ENCODE measurements at places on chromosomes 4 and X. TPM values are rescaled to one million over a fixed set of nuclear protein-coding genes. Genes with fewer than 3 reads are reported as not detected.

The PTTG2 gene
- 1.5 TPM for total RNA-seq

The XPNPEP2 gene
- total RNA-seq = 0.32 TPM

The NLRP2B gene
- not detected for total RNA-seq

The STAP1 gene
- total RNA-seq = 3.6 TPM

The CDX4 gene
- not detected for total RNA-seq

The MMRN1 gene
- total RNA-seq = 0.52 TPM

The CXCL8 gene
- total RNA-seq = 3.8 TPM

GRCh38 chrX:129737916-129738315 lies 863 bp upstream of the XPNPEP2 start:
- no peak for DNase-seq

- DNase-seq = no peak
Measured at GRCh38 chr4:165810726-165811125, 62.3 kb upstream of the TLL1 start.

GRCh38 chr4:155885666-155886065 lies 17.8 kb upstream of the TDO2 start:
- DNase-seq = no peak

DNA sequence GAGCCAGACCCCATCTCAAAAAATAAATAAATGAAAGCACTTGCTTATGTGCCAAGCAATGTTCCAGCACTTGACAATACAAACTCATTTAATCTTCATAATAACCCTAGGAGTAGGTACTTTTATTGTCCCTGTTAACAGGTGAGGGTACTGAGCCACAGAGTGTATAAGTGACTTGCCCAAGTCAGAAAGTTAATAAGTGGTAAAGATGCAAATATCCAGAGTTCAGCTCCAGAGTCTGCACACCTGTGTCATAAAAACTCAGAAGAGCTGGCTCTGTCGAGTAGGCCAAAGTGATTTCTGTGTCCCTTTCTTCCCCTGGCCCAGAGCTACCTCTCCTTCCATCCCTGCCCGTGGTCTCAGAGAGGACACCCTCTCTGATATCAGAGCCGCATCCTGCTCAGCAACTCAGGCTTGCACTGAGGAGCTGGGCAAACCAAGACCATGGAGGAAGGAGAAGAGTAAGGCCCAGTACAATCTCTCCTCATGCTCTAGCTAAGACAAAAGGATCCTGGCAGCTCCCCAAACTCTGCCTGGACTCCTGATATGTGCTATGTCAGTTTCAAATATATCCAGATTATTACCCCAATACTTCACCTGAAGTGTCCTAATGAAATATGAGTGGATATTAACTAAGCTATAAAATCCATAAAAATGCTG lies 136.3 kb downstream of the HS6ST2 start:
- no peak for DNase-seq

- DNase-seq = no peak
Measured at GRCh38 chr4:21835712-21836111, 112.9 kb downstream of the KCNIP4 start.

DNA sequence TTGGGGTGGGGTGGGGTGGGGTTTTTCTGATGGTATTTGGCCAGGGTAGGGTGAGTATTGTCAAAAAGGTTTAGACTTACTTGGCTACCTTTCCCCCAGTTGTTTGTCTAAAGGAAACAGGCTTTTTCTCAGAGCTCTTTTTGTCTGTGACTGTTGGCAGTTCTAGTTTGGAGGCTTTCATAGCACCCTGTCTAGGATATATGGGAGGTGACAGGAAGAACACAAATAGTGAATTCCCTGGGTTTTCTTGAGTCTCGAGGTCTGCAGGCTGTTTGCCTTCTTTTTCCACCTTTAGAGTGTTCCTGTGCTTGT lies 13.5 kb downstream of the RPS6KA3 start:
- DNase-seq = no peak

DNA sequence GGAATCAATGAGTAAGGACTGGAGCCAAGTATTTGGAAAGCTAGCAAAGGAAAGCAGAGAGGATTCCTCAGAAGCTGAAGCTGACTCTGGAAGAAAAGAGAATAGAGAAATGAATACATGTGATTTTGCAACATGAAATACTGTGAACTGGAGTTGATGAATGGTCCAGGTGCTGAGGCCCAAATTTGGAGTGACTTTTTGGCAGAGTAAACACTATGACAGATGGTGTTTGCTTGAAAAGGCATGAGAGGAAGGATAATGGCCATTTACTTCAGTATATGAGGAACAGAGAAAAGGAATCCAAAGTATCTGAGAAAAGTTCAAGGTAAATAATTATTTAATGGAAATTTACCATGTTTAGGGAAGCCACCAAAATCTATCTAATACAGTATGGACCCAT lies 236.7 kb downstream of the SLITRK2 start:
- DNase-seq = no peak

GRCh38 chr4:158934996-158935669 lies 166.3 kb downstream of the FNIP2 start:
- DNase-seq = no peak

GRCh38 chr4:54664400-54664799 lies 6.6 kb downstream of the KIT start:
- DNase-seq = no peak

DNA sequence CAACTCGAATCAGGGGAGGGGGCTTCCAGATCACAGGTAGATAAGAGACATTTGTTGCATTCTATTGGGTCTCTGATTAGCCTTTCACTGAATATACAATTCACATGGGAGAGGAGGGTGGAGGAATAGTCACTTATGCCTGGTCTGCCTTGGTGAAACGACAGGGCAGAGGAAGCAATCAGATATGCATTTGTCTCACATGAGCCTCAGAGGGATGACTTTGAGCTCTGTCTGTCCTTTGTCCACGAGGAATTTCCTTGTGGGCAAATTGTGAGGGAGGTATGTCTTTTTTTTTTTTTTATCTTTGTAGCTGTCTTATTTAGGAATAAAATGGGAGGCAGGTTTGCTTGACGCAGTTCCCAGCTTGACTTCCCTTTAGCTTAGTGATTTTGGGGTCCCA lies 28.5 kb upstream of the TMSB4X start:
- DNase-seq = no peak

DNA sequence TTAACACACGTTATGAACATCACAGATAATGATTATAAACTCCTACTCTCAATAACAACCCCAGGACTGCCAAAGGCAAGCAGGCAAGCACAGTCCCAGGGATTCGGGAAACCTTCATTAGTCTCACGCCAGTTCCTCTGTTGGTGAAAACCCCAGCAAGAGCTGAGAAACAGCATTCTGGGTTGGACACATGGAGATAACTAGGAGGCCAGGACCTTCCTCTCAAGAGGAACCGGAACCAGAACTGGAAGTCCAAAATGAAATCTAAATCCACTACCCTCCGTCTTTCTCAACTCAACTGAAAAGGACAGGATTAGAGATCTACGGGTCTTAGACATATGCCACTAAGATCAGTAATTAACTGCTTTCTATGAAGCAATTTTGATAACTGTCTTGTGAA lies 3.8 kb downstream of the VEGFC start:
- DNase-seq = no peak

DNA sequence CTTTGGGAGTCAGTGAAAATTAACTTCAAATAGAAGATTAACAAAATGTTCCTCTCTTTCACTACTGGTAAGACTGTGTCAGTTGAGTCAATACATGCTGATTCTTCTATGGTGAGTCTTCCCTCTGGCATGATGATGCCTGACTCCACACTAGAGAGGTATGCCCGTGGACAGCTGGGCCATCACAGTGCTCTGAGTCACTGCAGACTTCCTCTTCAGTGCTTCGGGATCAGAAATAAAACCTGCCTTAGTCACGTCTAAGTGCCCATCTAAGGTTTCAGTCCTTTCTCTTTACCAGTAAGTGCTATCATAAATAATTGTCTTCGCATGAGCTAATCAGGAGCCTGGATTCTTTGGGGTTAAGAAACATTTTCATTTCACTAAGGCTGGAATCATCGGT lies 1.6 kb upstream of the ASB5 start:
- no peak for DNase-seq

DNA sequence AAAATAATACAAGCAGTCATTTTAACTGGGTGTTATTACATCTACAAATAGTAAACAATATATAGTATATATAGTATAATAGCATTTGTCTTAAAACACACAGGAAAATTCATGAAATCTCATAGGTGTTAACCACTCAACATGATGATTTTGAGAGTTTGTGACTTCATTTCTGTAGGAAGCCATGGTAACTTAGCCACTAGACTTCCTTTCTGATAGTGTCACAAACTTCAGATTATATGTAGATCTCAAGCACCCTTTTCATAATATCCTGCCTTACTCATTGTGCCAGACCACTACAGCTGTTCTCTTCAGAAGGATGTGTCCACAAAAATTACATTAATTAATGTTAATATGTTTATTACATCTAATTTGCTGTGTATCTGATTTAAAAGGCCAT lies 1250.6 kb downstream of the ADGRL3 start:
- no peak for DNase-seq

DNA sequence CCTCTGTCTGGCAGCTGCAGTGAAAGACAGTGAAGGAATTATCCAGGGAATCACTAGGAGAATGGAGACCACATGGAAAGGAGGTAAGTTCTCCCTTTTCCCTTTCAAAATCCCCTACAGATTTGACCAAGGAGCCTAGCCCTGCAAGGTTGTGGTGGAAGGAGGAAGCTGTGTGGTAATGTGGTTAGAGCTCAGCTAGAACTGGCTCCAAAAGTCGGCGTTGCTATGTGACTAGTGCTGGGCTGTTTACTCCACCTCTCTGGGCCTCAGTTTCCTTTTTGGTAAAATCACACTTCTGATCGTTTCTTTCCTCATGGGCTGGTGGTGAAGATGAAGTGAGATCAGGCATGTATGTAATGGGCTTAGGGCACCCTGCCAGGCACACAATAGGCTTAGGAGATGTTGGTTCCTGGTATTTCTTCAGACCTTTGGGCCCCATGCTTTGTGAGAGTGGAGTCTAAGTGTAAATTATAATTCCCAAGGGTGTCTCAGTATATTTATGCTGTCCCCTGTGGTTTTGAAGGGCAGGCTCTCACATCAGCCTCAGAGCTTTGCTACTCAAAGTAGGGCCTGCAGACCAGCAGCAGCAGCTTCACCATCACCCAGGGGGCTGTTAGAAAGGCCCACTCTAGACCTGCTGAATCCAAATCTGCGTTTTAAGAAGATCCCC lies 183.7 kb upstream of the BCOR start:
- DNase-seq = peak; percentile 30

DNA sequence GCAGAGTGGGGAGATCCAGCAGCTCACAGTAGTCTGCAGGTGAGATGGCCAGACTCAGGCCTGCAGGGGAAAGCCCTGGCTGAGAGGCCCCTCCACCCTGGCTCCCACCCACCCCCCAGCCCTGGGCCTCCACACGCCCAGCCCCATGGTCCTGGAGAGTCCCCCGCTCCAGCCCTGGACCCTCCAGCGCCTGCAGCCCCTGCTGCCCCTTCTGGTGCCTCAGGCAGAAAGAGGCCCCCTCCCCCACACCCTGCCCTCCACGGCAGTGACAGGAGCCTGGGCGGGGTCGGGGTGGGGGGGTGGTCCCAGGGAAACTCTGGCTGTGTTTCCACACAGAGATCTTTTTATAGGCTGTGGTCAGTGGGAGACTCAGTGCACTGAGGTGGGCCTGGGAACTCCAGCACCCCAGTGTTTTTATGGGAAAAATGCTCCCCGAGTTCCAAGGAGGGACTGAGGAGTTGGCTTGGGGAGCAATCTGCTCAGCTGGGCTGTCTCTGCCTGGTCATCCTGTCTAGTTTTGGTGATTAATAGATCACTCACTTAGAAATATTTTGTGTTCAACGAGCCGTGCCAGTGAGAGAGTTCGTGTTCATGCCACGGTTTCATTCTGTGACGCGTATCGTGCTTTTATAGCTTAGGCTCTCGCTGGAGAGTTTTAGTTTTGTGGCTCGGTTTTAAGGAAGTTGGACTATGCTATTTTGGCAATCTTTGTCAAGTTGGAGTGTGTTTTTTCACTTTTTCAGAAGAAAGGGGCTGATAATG lies 53.1 kb upstream of the HGFAC start:
- no peak for DNase-seq

- no peak for DNase-seq
Measured at GRCh38 chr4:119299260-119299671, 22.7 kb downstream of the FABP2 start.

DNA sequence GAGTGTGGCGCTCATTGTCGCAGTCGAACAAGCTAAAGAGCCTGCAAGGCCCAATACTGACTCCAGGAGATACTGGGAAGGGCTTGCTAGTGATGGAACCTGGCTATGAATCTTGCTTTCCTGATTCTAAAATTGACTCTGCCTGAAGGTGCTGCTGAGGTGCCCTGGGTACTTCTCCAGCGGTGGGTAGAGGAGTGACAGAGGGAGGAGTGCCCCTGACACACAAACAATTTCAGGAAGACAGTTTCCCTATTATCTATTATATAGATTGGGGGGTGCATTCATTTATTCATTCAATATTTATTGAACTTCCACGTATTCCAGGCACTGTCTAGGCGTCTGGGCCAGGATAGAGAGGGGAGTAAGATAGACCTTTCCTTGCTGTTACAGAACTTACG lies 339.2 kb upstream of the GATB start:
- no peak for DNase-seq
